ENCODE measurements at places on chromosomes 4 and X.
A peak's percentile ranks its signal among the peaks of the same experiment; 100 is the strongest.

DNA sequence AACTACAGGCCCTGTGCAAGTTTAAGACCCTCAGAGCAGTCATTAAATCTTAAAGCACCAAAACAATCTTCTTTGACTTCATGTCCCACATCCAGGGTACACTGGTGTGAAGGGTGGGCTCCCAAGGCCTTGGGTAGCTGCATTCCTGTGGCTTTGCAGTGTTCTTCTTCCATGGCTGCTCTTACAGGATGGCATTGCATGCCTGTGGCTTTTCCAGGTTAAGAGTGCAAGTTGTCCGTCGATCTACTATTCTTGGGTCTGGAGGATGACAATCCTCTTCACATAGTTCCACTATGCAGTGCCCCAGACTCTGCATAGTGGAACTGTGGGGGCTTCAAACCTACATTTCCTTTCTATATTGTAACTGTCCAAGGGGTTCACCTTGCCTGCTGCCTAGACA is 494.5 kb downstream of the CFAP47 start:
- peak; percentile 43 for DNase-seq

DNA sequence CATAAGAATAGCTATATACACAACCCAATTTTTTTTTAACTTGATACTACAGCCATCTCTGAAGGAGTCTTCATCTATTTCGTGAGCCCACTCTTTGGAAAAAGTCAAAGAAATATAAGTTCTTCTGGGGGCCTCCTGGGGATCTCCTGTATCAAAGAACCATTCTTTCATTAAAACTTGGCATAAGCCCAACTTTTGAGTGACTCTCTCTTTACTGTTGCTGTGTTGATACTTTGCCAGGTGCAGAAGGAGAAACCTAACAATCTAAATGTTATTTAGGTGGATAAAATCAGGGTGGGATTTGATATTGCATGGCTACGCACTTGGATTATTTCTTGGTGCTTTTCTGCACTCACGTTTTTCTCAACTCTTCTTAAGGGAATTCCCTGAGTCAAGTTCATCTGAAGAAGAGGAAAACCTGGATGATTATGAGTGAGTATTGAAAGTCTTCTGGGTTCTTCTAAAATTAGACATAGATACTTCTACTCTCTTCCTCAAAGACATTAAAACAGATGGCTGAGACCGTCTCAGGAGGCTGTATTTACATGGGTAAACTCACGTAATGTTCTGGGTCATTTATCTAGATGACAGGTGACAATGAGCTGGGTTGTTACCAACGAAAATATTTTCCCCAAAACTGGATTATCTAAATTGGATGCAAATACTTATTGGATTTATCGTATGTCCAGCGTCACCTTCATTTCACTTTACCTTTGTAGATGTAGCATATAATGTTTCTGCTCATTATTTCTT is 25.2 kb downstream of the BMX start:
- peak; percentile 10 for DNase-seq

GRCh38 chr4:83043801-83044407 is 8.9 kb downstream of the COPS4 start:
- no peak for DNase-seq

DNA sequence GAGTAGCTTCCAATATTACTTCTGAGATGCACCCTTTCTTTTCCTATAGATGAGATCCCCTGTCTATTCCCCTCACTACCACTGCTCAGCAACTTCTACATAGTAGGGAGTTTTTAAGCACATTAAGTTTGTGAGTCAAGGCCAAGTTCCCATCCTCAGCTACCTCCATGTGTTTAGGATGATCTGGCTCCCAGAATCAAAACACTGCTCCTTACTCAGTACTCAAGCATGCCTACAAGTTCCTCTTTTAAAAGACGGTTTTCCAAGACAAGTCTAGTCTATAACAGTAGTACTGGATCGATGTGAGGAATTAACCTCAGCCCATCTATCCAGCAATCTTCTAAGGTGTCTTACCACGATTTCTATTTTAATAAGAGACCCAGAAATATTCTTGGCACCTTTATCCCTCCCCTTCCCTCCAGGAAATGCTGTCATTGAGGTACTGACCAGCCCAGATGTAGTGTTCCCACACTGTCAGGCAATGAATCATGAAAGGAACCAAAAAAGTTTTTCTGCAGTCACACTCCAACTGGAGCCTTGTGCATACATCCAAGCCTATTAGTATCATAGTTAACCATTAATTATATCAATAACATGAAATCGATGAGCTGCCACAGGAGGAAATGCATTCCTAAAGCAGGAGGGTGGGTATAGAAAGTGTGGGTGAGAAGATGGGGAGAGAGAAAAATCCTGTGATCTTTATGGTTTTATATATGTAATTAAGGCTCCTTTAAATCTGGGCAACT is 29.6 kb downstream of the AREG start:
- DNase-seq, result peak; percentile 75

DNA sequence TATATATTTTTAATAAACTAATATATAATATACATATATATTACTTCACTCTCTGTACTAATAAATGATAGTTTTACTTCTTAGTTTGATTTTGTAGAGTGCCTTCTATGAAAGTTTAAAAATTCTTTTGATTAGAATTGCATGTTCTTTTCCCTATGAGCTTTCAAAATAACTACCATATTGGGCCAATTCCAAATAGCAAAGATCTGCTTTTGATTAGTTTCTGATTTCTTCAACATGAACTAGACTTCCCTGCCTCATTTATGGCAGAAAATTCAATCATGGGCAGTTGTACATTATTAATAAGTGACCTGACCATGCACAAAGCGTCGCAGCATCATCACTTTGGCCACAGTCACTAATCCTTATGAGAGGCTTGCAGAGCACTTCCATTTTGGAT is 48.9 kb upstream of the TEX13A start:
- DNase-seq, result no peak

DNA sequence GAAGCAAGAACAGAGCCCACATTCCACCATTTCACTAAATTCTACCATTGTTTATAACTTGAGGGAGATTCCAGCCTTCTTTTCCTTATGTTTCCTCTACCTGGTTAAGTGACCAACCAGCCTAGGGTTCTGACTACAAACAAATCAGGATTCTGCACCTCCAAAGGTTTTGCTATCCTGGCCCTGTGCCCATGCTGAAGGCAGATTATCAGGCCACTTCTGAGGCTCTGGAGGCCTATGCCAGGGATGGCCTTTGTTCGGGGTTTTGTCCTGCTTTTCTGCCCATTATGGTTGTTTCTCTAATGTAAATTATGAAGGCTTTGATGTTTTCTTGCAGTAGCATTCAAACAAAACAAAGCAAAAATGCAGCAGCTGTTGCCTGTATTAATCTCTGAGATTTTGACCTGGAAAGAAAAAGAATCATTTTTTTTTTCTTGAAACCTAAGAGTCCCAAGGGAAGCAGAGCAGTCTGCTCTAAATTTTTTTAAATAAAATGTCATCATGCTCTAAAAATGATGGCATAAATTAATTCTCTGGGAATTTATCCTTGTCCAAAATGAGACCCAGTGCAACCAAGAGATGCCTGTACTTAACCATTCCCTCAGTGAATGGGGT is 55.6 kb downstream of the RNF150 start:
- no peak for DNase-seq
